ENCODE measurements at places on chromosomes 5 and 9. TPM values are rescaled to one million over a fixed set of nuclear protein-coding genes. Genes with fewer than 3 reads are reported as not detected.

- no peak for DNase-seq
Measured at GRCh38 chr5:97224112-97224750, 41.2 kb upstream of the RIOK2 start.

DNA sequence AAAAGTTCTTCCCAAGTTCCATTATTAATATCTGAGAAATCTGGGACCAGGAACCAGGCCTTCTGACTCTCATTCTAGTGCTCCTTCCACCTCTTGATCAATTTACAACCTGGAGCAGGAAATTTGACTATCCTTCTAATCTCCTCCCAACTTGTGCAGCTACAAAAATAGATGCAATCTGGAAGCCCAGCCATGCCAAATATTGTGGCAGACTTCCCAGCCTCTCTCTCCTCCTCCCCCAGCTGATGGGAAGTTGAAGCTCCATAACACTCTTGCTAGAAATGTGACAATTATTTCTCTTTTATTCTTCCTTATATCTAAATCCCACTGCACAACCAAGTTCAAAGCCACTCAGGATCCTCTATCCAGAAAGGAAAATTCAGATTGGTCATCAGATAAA, 252.1 kb downstream of the SEC61B start:
- no peak for DNase-seq

GRCh38 chr9:129402371-129402739, 218.5 kb downstream of the C9orf50 start:
- no peak for DNase-seq

The PCDH1 gene
- 133 TPM for total RNA-seq

GRCh38 chr9:133107245-133107722, 13.8 kb downstream of the RALGDS start:
- DNase-seq, result no peak

GRCh38 chr9:28770827-28771226, 1197.5 kb upstream of the C9orf72 start:
- no peak for DNase-seq

- no peak for DNase-seq
Measured at GRCh38 chr5:114319821-114320220, 42.0 kb upstream of the KCNN2 start.

DNA sequence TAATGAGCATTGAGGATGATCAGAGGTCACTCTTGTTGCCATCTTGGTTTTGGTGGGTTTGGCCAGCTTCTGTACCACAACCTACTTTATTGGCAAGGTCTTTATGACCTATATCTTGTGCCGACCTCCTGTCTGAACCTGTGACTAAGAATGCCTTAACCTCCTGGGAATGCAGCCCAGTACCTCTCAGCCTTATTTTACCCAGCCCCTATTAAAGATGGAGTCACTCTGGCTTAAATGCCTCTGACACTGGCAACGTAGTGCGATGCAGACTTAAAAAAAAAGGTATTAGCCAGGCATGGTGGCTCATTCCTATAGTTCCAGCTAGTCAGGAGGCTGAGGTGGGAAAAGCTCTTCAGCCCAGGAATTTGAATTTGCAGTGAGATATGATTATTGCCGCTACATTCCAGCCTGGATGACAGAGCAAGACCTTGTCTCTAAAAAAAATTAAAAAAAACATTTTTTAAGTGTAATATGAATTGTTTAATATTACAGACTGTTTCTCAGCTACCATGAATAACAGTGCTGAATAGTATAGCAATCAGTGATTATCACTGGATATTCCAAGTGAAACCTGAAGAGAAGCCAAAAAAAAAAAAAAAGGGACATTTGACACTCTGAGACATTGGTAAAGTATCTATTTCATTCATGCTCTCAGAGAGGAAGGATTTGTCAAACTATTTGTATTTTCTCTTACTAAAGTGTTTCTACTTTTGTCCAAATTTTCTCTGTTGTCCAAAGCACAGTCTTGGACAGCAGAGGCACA, 18.3 kb upstream of the STOM start:
- no peak for DNase-seq

GRCh38 chr9:132858751-132859150, 19.3 kb downstream of the AK8 start:
- DNase-seq, result no peak

GRCh38 chr9:83034026-83034425, 28.9 kb downstream of the RASEF start:
- DNase-seq, result no peak

DNA sequence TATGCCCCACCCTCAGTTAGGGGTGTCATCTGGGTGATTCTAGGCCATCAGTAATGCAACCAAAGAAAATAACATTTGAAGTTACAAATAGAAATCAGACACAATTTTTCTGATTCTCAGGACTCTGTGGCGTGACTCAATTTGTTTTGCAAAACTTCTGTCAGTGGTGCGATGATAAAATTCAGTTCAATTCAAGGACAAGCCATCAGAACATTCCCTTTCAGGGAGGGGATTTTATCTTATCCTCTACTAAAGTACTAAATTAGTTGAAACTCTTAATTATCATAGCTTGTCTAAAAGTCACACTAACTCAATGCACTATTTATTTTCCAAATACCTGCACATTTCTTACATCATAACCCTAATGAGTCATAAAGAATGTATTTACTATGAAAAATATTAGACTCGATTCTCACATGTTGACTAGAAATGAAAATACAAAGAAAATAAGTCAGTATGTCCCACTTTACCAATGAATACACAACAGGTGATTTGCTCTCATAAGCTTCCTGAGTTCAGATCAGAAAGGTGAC, 28.2 kb downstream of the HTR4 start:
- DNase-seq, result no peak

The SPACA9 gene
- 1.2 TPM for total RNA-seq

DNA sequence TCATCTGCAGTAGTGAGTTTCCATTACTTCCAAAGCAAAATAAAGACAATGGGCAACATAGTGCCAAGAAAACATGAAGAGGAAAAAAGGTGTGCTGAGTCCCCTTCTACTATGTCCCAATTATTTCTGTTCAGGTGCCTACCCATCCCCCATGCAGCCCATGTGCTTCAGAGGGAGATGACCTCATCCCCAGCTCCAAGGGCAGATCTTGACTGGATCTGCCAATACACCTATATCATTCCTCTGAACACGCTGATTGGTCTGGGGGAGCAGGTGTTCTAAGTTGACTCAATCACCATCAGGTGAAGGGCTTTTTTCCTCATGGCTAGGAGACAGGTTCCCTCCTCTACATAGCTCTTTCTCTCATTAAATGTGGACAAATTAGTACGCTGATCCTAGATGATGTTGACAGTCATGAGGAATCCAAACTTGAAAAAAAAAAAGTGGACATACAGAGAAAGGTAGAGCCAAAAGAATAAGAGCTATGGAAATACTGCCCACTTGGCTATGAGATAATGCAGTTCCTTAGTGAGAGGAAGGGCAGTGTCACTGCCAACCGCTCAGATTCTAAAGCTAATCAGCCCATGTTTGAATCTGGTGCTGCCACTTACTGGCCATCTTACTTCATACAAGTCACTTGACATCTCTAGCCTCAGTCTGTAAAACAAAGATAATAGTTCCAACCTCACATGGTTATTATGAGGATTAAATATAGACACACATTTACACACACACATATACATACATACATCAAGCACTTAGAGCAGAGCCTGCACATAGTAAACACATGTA, 23.1 kb downstream of the PRELID2 start:
- DNase-seq, result no peak

- DNase-seq, result no peak
Measured at GRCh38 chr9:16500386-16500785, 370.1 kb downstream of the BNC2 start.

GRCh38 chr5:164335837-164336236, 830.4 kb downstream of the MAT2B start:
- DNase-seq, result no peak

- DNase-seq, result no peak
Measured at GRCh38 chr9:34230556-34230955, 51.7 kb downstream of the UBAP1 start.

The PCDHB14 gene
- total RNA-seq, result 1.2 TPM

The ST8SIA4 gene
- 6.1 TPM for total RNA-seq

GRCh38 chr9:127177231-127177630, 54.8 kb upstream of the ANGPTL2 start:
- no peak for DNase-seq

DNA sequence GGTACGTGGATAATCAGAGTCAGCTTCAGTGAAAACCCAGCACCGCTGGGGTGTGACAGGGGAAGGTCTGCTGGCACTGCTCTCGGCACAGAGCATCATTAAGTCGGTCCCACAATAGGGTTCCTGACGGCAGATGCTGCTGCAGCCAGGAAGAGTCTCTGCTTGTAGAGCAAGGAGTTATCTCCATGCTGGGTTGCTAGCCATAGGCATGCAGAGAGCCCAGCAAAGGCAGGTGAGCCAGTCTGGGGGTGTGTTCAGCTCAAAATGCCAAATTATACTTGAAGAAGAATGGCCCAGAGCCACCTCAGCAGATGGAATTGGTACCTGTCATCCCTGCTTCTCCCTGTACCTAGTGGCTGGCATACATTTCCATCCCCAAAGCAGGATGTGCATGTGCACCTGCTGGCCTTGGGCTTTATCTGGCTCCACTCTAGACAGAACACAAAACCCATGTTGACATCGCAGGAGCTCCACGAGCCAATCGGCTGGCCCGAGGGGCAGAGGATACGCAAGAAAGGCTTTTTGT, 100.8 kb downstream of the WDR41 start:
- DNase-seq, result no peak

DNA sequence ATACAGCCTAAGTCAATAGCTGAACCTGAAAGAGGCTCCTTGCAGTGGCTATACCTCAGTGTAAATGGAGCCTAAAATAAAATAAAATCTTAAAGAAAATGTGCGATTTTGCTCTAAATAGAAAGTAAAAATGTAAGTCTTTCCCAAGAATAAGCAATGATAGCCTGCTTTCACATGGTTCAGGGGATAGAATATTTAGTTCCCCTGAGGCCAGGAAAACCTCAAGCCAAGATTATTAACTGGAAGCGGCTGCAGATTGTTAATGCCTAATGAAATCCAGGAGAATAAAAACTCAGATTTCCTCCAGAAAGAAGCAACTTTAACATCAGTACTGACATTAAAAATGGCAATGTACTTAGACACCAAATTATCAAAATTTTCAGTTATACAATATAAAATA, 463.7 kb downstream of the CYLC2 start:
- no peak for DNase-seq

GRCh38 chr9:68755752-68756151, 50.7 kb downstream of the PIP5K1B start:
- DNase-seq, result no peak

GRCh38 chr9:34267660-34268059, 61.4 kb downstream of the KIF24 start:
- no peak for DNase-seq

The SPINK5 gene
- total RNA-seq, result 32.6 TPM

DNA sequence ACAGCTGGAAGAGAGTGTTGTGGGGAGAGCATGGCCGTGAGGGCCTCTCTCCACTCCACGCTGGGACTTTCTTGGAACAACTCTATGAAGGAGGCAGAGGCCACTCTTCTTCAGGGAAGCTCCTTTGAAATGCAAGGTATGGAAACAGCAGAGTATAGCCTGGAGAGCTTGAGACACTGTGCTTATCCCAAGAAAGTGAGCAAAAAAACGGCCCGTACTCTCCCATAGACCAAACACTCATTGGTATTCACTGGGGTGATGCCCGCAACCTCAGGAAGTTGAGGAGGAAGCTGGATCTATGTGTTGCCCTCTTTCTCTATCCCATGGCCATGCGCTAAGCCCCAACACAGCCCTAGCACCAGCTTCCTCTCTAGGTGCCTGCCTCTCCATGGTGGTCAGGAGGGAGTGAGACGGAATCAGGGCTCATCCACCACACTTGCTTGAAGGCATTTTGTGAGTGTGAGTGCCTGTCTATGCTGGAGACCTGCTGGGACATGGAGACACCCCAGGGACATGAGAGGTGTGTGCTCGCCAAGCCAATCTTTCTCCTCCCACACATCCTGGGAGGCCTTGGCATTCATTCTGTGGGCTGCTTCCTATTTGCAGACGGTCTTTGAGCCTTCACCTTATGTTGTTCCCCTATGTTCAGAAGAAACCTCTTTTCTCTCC, 616.6 kb downstream of the IRX1 start:
- no peak for DNase-seq

GRCh38 chr9:127088724-127089615, 33.5 kb downstream of the ANGPTL2 start:
- no peak for DNase-seq

DNA sequence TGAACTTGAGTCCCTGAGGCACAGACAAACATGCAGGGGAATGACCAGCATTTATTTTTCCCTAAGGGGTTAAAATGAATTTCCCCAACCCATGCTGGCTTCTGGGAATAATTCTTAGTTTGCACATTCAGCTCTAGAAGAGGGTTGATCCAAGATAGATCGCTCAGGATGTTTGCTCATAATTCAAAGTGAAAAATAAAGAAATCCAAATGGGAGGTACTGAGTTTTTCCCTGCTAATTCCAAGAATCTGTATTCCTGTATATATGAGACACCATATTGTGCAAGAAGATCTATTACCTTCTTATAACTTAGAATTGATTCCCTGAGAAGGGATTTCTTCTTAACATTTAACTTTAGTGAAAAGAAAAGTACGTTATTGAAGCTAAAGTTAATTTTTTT, 96.2 kb downstream of the VCAN start:
- DNase-seq, result no peak

- no peak for DNase-seq
Measured at GRCh38 chr9:99451112-99451606, 229.1 kb downstream of the SEC61B start.
